ENCODE measurements at places on chromosomes 2 and 18.

DNA sequence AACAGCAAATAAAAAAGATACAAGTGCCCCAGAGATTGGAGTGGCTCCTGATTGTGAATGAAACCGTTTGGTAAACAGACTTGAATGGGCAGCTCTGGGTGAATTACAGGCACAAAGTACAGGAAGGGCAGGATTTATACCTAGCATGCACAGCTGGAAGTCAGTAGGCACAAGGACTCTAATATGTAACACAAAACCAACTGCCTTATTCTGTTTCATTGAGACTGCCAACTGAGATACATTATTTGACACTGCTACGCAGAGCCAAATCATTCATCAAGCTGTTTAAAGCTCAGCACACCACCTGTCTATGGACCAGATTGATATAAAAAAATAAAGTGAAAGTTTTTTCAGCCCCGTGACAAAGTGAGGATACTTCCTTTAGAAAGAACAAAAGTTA, 541.2 kb downstream of the NUP35 start:
- no peak for DNase-seq

- peak; percentile 51 for DNase-seq
These were observed 633 bp upstream of the RNF152 start for GRCh38 chr18:61893309-61893970.

- DNase-seq, result no peak
These were observed 13.9 kb downstream of the IL37 start for GRCh38 chr2:112924821-112925220.

- DNase-seq, result no peak
These were observed 1049.8 kb upstream of the CHAC2 start for GRCh38 chr2:52717836-52718235.

DNA sequence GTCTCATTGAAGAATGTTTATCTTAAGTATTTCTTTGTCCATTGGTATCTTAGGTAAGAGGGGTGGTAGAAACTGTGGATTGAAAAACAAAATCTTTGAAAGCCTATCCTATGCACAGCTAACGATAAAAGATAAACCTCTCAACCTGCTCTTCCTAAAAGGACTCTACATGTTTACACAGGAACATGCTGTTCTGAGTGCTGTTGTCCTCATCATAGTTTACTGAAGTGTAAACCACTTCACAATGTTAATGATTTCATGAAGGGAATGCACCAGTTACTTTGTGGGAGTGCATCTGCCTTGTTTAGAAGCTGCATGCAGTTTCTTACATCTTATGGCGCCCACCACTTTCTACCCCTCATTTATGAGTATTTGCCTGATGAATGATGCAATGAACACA, 1.2 kb downstream of the ACMSD start:
- DNase-seq, result no peak

DNA sequence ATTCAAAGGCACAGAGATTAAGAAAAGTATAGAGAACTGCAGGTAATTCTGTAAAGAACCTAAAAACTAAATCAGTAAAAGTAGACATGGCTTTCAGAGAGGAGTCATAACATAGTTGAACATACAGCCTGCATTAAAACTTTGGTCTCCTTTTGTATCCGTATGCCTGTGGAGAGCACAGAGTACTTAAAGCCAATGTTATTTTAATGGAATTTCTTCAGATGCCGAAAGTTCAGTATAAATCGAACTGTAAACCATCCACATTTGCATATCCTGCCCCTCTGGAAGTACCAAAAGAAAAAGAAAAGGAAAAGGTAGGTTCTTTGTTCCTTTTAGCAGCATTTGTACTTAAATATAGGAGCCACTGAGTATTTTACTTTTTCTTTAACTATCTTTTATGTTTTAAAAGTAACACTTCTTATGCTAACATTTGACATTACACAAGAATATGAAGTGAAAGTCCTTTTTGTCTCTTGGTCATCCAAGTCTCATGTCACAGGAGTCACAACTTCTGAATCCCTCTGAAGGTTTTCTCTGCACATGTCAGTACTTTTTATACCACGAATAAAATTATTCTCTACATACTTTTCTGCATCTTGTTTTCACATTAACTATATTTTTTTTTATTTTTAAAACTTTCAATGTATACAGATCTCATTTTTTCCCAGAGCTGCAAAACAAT, 34.9 kb upstream of the ARMC9 start:
- DNase-seq, result no peak

- no peak for DNase-seq
These were observed 42.9 kb downstream of the ZNF385B start for GRCh38 chr2:179818546-179818945.

- no peak for DNase-seq
These were observed 458.8 kb downstream of the METTL4 start for GRCh38 chr18:2112435-2113045.

DNA sequence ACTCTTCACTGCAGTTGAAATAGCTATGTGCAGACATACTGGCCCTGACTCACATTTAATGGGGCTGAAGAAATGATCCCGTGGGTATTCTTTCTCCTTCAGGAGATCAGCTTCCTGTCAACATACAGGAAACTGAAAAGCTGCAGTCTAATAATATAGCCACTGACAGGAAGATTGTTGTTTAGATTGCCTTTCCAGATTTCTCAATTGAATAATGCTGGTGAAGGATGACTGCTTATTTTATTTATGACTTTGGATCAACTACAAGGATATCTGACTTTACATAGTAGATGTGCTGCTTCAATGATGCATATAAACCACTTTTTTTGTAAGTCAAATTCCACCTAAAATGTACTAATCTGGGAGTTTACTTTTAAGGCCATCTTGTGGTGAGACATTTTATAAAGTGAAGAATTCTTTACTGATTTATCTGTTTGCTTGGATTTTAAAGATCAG, 93.4 kb upstream of the MAP4K3 start:
- DNase-seq, result no peak

DNA sequence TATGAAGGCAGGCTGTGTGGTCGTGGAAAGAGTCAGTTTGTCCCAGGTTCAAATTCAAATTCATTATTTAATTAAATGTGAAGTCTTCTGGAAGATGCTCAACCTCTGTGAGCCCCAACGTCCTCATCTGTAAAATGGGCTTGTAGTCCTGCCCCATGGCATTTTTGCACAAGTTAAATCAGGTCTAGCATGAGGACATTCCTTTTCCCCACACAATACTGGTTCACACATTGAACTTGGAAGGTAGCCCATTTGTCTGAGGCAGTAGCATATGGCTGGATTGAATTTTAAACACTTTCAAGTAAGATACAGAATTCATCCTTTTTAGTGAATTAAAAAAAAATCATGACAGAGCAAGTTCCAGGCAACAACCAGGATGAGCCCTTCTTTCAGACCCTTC, 665.4 kb upstream of the HS6ST1 start:
- DNase-seq, result no peak

GRCh38 chr2:54672590-54673456, 50.6 kb upstream of the EML6 start:
- DNase-seq, result peak; percentile 74

DNA sequence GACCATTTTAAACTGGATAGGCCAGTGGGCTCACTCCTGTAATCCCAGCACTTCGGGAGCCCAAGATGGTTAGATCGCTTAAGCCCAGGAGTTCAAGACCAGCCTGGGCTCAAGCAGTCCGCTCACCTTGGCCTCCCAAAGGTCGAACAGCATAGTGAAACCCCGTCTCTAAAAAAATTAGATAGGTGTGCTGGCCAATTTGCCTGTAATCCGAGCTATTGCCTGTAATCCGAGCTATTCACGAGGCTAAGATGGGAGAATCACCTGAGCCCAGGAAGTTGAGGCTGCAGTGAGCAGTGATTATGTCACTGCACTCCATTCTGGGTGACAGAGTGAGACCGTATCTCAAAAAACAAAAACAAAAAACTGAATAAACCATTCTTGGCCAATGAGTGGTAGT, 52.6 kb upstream of the EMILIN2 start:
- no peak for DNase-seq
